Naive thymus-derived CD8-positive, alpha-beta T cell (primary cell): ENCODE measurements at places on chromosomes 3 and 15.
A peak's percentile ranks its signal among the peaks of the same experiment; 100 is the strongest.

DNA sequence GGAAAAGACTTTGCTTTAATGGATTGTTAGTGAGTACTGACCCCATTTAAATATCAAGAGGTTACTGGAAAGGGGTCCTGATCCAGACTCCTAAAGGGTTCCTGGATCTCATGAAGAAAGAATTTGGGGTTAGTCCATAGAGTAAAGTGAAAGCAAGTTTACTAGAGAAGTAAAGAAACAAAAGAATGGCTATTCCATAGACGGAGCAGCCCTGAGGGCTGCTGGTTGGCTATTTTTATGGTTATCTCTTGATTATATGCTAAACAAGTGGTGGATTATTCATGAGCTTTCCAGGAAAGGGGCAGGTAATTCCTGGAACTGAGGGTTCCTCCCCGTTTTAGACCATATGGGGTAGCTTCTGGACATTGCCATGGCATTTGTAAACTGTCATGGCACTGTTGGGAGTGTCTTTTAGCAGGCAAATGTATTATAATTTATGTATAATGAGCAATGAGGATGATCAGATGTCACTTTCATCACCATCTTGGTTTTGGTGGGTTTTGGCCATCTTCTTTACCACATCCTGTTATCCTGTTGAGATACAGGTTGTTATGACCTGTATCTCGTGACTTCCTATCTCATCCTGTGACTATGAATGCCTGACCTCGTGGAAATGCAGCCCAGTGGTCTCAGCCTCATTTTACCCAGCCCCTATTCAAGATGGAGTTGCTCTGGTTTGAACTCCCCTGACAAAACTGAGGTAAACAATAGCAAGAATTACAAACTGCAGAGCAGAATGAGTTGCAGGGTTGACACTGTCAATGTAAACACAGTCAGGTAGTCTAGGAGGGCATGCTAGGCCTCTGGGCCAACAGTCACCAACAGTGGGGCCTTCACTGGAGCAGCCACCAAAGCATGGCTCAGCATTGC, 10.3 kb upstream of the GPR160 start:
- DNase-seq = no peak

- no peak for DNase-seq
Measured at GRCh38 chr3:79846148-79846933, 78.5 kb upstream of the ROBO1 start.

GRCh38 chr3:132262305-132262704, 54.9 kb upstream of the ACP3 start:
- DNase-seq = no peak

GRCh38 chr15:90603893-90604292, 74.2 kb downstream of the CRTC3 start:
- DNase-seq = no peak

DNA sequence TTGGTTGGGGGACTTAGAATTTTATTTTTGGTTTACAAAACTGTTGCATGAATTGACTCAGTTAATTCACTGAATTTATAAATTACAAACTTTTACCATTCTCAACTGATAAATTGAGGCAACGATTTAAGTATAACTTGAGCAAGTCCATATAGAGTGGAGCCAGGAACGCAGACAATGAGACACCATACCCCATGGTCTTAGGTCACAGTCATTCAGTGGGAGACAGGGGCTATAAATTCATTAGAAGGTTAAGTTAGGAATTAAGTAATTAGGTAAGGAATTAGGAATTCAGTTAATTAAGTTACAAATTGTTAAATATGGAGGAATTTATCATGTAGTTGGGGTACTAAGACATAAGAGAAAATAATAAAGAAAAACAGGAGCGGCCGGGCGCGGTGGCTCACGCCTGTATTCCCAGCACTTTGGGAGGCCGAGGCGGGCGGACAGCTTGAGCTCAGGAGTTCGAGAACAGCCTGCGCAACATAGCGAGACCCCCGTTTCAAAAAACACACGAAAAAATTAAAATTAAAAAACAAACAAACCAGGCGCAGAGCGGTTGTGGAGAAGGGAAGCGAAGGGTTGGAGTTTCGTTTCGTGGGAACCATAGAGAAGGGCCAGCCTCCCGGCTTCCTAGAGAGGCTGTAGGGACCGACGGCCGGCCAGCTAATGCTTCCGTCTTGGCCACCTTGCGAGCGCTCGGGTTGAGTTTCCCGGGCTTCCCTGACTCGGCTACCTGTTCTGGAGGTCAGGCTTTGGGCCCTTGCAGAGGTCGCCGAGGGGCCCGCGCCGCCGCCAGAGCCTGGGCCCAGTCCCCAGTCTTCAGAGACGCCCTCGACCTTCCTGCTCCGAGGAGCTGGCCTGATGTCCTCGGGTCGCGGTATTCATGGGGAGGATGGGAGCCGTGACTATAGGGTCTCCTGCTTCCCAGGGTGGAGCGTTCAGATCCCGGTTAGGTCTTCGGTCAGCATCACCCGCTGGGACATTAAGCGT, at the start of gene ZNF619:
TSS of gene ZNF619 (plus strand) at position 645 of the 993 bp plus-strand sequence. CDS start 858 bp downstream, outside the sequence.
- peak; percentile 35 for DNase-seq

- DNase-seq = no peak
Measured at GRCh38 chr15:43799209-43799944, 643 bp downstream of the SERINC4 start.

- DNase-seq = no peak
Measured at GRCh38 chr3:31009881-31010280, 115.4 kb upstream of the GADL1 start.

GRCh38 chr3:48694610-48695392, 9.1 kb upstream of the NCKIPSD start:
- no peak for DNase-seq

DNA sequence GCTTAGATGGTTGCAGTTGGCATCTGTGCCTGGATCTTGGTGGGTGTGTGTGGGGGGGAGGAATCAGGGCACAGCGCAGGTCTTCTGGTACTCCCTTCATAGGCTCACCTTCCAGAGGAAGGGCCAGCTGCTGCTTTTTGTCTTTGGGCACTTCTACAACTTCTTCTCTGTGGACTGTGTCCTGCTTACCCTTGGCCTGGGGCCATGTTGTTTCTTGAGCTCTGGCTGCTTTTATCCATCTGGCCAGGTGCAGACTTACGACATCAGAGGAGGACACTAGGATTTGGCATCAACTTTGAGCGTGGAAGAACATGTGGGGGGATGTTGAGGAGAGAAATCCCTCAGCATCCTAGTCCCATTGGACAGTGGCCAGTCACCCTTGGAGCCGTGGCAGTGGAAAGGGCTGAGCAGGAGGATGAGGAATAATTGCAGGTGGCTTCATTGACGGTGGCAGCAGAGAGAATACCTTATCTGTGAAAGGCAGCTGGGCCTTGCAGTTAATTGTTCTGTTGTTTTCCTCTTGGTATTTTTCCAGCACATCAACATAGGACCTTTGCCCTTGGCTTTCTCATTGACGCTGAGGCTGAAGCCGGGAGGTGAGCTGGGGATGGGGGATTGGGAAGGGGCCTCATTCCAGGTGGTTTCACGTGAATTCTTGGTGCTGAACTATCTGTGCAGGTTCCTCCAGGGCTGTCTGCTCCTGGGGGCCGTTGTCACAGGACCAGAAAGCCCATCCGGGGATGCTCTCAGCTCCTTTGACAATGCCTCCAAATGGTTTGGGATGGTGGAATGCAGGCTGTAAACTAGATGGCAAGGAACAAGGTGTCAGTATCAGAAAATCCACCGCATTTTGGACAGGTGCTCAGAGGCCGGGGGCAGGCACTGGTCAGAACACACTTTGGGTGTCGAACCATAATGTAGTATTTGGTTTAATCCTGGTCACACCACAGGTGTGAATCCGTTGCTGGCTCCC, 9.7 kb downstream of the EPHB1 start:
- DNase-seq = no peak

DNA sequence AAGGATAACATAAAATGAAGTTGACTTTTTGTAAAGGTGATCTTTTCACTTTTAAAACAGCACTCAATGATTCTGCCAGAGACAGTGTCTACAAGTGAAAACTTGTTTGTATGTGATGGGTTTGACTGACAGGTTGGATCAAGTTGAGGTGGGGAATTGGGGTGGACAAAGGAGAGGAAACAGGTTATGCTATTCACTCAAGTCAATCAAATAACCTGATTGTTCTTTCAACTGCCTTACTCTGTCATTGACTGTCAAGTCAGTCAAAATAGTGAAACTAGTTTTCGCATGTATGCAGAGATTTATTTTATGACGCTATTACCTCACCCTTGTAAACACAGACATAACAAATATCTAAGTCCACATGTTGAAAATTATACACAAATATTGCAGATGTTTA, 187.7 kb downstream of the ROBO2 start:
- DNase-seq = no peak

DNA sequence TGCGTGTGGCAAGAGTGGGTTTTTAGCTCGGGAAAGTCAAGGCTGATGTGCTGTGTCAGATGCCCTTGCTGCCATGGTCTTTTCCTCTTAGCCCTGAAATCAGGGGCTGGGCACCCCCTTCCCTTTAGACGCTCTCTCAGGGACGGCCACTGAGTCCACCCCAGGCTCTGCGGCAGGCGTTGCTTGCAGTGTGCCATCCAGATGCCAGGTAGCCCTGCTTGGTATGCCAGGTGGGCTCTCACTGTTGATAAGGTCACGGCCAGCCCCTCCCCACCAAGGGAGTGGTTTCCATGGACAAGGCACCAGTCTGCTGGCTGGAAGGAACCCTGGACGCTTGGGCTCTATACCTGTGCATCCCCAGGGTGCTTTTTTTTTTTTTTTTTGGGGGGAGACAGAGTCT, 24.6 kb downstream of the FGD5 start:
- DNase-seq = no peak

- DNase-seq = no peak
Measured at GRCh38 chr3:149247929-149248691, 26.5 kb upstream of the CP start.
